Kasumi-1 (cell line): ENCODE measurements at places on chromosomes 16 and 17.
A peak's percentile ranks its signal among the peaks of the same experiment; 100 is the strongest.

DNA sequence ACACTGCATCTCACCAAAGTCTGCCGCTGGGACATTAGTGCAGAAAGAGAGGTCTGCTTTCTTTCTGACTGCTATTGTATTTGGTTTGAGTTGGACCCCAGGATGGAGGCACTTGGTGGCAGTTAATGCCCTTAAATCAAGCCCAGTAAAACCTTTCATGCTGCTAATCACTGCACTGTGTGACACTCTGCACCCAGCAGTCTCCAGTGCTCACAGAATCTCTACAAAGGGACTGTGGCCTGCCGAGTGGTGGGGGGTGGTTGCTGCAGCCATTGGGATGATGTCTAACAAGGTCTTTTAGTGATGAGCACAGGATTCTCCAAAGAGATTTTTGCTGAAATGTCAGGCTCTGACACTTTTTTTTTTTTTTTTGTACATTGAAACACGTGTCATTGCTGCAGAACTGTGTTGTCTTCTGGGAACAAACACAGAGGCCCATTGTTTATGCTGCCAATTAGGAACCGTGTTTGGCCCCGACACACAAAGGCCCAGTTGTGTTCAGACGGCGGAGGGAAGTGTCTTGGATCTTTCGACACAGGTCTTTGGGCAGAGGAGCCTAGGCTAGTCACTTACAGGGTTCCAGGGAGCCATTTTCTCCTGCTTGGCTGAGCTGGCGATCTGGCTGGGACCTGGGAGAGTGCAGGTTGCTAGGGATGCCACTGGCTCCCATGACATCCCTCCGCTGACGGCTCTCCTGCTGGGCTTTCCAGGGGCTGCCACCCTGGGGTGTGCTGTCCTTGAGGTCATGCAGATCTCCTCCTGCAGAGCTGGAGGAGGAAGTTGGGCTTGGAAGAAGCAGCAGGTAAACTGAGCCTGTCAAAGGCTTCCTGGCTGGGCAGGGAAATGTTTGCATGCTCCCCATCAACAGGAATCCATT, 16.2 kb upstream of the TNRC6C start:
- no peak for DNase-seq

- no peak for DNase-seq
These were observed 70.6 kb downstream of the LMF1 start for GRCh38 chr16:900211-900610.

DNA sequence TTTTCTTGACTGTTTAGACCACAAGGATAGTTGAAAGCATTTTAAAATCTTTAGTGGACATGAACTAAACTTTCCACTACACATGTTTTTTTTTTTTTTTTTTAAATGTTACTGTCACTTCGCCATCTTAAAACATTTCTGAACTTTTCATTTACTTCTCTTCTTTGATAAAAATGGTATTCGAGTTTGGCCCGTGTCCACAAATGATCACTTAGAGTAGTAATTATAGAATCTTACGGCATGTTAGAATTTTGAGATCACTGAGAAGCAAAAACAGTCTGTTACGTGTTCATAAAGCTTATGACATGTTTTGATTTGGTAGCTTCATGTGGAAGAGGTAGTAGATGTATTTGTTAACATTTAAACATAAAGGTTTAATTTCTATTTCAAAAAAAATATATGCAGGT, 1.1 kb downstream of the NSRP1 start:
- no peak for DNase-seq

DNA sequence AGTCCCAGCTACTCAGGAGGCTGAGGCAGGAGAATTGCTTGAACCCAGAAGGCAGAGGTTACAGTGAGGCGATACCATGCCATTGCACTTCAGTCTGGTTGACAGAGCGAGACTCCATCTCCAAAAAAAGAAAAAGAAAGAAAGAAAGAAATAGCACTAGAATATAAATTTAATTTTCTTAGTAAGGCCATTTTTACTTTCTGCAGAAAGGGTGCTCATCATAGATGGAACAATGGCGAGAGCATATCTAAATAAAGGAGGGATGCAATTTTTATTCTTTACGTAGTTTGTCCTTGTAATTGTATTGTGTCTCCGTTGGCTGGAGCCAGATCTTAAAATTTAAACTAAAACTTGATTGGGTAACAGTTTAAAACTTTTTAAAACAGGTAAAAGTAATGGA, 85.6 kb upstream of the RPRML start:
- DNase-seq = no peak

- DNase-seq = no peak
These were observed 25.5 kb downstream of the FOXK2 start for GRCh38 chr17:82545071-82545462.

- DNase-seq = no peak
These were observed 23.6 kb upstream of the DNAI2 start for GRCh38 chr17:74250324-74250995.

- no peak for DNase-seq
These were observed 74.8 kb downstream of the HS3ST2 start for GRCh38 chr16:22888791-22889190.

DNA sequence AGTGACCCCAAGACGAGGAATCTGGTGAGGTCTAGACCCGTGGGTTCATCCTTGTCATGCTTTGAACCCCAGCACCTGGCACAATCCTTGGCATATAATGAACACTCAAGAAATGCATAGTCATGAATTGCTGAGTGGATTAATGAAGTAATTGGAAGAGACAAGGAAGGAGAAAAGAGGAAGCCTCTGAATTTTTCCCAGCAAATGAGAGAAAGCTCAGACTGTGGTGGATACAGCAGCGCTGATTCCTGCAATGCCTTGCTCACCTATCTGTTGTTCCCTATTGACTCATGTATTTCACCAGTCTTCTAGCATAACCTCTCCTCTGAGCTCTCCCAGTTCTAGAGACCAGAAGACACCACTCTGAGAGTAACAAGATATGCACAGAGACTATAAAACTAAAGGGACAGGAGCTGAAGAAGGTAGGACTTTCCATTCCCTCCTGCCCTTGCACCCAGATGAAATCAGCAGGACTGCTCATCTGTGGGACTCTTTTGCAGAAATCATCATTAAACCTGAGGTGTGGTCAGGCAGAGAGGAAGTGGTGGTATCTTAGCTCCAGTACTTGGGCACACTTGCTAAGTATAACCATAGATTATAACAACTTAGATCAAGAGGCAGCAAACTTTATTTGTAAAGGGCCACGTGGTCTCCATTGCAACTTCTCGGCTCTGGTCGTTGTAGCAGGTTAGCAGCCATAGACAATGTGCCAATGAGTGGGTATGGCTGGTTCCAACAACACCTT, 102.8 kb downstream of the MAF start:
- DNase-seq = no peak

DNA sequence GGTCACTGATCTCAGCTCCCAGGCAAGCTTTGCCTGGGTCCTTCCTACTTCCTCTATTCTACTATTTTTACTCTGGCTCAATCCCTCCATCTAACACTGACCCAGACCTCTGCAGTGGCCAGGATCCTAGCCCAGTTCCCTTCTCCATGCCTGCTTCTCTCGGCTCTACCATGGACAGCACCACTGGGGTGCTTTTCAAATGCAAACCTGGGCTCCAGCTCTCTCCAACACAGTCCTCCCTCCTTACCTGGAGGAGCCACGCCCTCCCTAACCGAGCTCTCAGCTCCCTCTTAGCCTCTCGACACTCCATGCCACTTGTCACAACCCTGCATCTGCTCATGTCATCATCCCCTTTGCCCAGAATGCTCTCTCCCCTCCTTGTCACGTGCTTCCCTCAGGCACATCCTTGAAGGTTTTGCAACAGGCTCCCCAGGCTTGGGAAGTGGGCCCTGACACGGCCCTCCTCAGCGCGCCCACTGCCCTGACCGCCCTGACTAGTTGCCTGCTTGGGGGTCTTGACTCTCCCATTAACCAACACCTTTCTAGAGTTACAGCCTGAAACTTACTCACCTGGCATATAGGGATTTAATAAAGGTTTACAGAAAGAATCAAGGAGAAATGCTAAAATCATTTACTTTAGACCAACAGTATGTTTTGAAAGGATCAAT, 41.6 kb downstream of the MARF1 start:
- no peak for DNase-seq

GRCh38 chr17:21034340-21035235, 8.2 kb downstream of the USP22 start:
- DNase-seq = no peak

- peak; percentile 41 for DNase-seq
These were observed 115.8 kb downstream of the NPIPB11 start for GRCh38 chr16:29290631-29291247.

DNA sequence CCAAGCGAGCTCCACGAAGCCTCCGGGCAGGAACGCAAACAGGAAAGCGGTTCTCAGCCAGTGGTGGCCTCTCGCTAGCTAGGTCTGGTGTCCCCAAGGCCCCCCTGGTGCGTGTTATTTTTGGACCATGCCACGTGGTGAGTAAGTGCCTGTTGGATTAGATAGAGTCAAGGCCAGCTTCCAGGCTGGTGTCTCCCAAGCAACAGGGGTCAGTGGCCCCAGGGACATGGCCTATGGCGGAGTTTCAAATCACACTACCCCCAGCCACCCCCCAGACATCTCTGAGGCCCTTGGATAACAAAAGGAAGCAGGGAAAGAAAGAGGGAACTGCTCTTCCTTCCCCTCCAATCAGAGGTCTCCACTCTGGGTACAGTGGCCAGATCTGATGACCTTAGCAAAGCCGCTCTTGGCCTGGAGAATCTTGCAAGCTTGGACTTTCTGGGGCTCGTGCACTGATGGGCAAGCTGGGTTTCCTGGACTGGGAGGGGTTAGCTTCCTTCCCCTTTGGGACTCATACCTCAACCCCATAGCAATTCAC, 58.2 kb downstream of the MAF start:
- DNase-seq = no peak

DNA sequence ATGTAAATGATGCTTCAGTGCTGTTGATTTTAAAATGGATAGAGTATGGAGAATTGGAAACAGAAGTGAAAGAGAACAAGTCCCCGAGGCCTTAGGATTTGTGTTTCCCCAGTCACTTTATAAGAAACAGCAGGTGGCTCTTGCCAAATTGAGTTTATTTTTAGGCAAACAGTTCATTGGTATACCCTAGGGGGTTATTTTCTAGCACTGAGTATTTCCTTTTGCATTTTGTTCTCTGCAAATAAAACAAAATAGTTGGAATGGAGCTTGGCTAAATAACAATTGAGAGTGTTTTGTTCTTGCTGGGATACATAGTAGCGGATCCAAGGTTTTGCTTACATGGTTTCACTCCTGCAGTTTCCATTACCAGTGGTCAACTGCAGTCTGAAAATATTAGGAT, 591.1 kb upstream of the C16orf82 start:
- DNase-seq = no peak

GRCh38 chr17:50095626-50096037, 481 bp downstream of the PDK2 start:
- DNase-seq = no peak

- no peak for DNase-seq
These were observed 2.1 kb downstream of the IGFALS start for GRCh38 chr16:1791256-1791942.

DNA sequence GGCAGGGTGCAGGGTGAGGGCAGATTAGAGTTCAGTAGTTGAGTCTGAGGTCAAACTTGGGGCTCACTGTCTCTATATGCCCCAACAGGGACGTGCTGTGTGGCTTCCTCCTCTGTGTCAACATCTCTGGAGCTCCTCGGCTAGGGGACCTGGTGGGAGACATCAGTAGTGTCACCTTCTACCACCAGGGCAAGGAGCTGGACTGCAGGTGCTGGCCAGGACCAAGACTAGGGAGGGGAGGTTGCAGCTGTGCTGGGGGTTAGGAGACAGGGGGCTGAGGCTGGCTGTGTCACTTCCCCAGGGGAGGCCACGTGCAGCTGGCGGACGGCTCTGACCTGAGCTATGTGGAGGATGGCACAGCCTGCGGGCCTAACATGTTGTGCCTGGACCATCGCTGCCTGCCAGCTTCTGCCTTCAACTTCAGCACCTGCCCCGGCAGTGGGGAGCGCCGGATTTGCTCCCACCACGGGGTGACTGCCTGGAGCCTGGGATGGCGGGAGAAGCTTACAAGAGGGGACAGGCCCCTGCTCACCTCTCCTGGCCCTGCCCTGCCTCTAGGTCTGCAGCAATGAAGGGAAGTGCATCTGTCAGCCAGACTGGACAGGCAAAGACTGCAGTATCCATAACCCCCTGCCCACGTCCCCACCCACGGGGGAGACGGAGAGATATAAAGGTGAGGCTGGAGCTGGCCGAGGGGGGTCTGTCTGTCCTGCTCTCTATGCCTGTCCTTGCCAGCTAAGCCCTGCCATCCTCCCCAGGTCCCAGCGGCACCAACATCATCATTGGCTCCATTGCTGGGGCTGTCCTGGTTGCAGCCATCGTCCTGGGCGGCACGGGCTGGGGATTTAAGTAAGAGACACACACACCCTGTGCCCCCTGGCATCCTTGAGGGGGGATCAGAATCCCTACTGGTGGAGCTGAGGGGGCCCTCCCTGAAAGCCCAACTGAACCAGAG, 18.9 kb downstream of the ADAM11 start:
- DNase-seq = no peak

GRCh38 chr16:5302372-5303114, 204.9 kb upstream of the EEF2KMT start:
- DNase-seq = no peak

GRCh38 chr16:426115-426905, 861 bp downstream of the RAB11FIP3 start:
- DNase-seq = no peak

DNA sequence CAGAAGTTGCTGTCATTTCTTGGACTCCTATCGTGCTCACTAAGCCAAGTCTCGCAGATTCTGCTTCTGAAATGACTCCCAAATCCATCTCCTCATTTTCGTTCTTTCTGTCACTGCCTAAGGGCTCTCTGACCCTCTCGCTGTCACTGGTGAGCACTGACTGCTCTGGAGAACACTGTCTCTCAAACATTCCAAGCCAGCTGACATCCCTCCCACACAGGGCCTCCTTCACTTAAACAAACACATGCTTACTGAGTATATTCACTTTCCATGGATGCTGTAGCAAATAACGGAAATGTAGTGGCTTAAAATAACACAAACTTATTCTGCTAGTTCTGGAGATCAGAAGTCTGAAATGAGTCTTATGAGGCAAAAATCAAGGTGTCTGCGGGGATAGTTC, 18.8 kb downstream of the CACNG1 start:
- DNase-seq = no peak

- DNase-seq = no peak
These were observed 394.3 kb downstream of the CDH13 start for GRCh38 chr16:83021045-83021444.

- DNase-seq = no peak
These were observed 65.4 kb downstream of the MAF start for GRCh38 chr16:79535130-79535529.

GRCh38 chr16:30372038-30372712, 1.9 kb upstream of the TBC1D10B start:
- no peak for DNase-seq

- DNase-seq = no peak
These were observed 3.1 kb downstream of the MINK1 start for GRCh38 chr17:4836221-4836620.

- DNase-seq = no peak
These were observed 205.1 kb downstream of the KATNIP start for GRCh38 chr16:27754788-27755690.

- no peak for DNase-seq
These were observed 266.8 kb downstream of the SEC14L1 start for GRCh38 chr17:77407321-77408277.

- DNase-seq = no peak
These were observed 6.6 kb downstream of the CCL23 start for GRCh38 chr17:36011201-36011600.
